Calu3 (cell line): ENCODE measurements at places on chromosomes 6 and 20. TPM values are rescaled to one million over a fixed set of nuclear protein-coding genes. Genes with fewer than 3 reads are reported as not detected.
A peak's percentile ranks its signal among the peaks of the same experiment; 100 is the strongest.

GRCh38 chr20:39960522-39961428 is 728.3 kb downstream of the MAFB start:
- no peak for DNase-seq

DNA sequence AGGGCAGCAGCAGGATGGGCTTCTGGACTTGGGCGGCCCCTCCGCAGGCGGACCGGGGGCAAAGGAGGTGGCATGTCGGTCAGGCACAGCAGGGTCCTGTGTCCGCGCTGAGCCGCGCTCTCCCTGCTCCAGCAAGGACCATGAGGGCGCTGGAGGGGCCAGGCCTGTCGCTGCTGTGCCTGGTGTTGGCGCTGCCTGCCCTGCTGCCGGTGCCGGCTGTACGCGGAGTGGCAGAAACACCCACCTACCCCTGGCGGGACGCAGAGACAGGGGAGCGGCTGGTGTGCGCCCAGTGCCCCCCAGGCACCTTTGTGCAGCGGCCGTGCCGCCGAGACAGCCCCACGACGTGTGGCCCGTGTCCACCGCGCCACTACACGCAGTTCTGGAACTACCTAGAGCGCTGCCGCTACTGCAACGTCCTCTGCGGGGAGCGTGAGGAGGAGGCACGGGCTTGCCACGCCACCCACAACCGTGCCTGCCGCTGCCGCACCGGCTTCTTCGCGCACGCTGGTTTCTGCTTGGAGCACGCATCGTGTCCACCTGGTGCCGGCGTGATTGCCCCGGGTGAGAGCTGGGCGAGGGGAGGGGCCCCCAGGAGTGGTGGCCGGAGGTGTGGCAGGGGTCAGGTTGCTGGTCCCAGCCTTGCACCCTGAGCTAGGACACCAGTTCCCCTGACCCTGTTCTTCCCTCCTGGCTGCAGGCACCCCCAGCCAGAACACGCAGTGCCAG is at the start of gene TNFRSF6B:
Gene TNFRSF6B (plus strand): TSS at position 25 of the 729 bp plus-strand sequence. CDS start 116 bp downstream, at position 141.
- DNase-seq = no peak

- DNase-seq = no peak
Measured at GRCh38 chr20:20084296-20084752, 32.0 kb downstream of the CFAP61 start.

Gene GMNN
- 183 and 200 TPM in 2 replicates for total RNA-seq

Gene HUS1B
- total RNA-seq = 0.61 and 0.71 TPM in 2 replicates

DNA sequence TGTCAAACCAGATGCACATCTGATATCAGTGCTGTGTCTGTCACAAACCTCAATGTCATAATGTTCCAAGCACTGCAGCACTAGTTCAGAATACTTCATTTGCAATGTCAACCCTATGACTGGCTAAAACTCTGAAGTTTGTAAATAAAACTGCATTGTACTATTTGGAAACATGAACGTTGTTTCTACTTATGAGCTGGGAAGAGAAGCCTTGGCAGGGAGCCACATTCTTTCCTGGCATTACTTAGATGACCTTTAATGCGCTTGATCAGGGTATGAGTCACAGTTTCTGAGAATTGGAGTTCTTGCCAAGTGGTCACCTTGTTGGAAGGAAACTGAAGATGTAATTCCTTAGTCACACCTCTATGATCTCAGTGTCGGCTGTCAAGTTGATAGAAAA is 664.8 kb upstream of the MMS22L start:
- DNase-seq = peak; percentile 81

- no peak for DNase-seq
Measured at GRCh38 chr6:68237205-68237604, 397.9 kb upstream of the ADGRB3 start.

DNA sequence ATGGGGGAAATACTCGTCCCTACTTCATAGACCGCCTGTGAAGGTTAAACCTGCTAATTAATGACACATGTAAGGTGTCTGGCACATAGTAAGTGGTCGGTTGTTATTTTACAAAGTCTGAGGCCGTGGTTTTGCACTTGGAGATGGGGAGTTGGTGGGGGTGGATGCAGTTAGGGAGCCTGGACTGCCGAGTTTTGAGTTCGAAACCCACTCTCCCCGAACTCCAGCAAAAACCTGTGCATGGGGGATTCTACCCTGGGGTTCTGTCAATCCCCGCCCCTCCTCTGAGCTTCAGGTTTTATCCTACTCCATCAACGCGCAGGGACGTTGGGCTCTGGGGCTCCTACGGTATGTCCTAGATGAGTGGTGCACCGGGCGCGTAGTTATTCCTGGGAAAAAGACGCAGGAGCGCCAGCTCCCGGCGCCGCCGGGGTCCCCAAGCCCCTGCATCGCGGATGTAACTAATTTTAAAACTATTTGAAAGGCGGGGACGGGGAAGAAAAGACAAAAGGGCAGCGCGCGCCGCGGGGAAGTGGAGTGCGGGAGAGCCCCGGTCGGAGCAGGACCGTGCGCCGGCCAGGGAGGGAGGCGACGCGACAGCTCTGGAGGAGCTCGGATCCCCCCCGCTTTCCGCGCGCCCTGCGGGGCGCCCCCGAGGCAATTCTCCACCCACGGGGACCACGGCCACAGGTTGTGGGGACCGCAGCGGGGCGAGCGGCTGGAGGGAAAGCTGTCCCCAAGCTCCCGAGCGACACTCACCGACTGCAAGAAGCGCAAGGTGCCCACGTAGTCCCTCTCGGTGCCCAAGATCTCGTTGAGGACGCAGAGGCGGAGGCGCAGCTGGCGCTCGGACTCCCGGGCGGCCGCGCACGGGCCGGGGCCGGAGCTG is 672 bp downstream of the PREX1 start:
- DNase-seq = no peak

DNA sequence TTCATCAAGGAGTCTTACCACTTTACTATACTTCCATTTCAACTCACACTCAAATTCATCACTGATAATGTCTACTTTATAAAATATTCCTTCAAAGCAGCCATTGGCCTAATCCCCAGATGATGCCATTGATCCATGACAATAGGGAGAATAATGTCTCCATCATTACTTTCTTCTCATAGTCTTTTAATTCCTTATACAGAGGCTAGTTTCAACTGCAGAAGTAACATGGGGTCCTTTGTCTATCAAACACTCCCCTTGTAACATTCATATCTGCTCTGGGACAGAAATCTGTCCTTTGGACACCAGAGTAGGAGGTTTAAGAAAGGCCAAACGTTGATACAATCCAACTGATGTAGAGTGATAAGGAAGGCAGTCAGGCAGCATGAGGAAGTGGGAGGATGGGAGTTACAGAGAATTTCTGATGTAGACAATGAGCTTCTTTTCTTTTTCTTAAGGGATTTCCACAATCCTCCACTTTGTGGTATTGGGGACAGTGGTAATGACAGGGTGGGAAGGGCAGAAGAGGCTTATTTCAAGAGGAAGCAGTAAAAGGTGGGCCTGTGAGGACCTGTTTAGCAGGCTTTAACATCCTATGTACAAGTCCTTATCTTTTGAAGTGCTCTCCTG is 18.9 kb upstream of the HLA-DOA start:
- DNase-seq = no peak

Gene SIRPD
- total RNA-seq = not detected in 2 replicates

Gene ZC2HC1B
- not detected in 2 replicates for total RNA-seq

Gene EFCAB8
- 1.1 and 2.5 TPM in 2 replicates for total RNA-seq

- DNase-seq = no peak
Measured at GRCh38 chr20:63560333-63560805, 6.4 kb downstream of the FNDC11 start.

Gene ATP6V1G2
- 1.0 and 1.5 TPM in 2 replicates for total RNA-seq

Gene BPI
- not detected in 2 replicates for total RNA-seq

Gene PSMB9
- 120 and 201 TPM in 2 replicates for total RNA-seq

- DNase-seq = no peak
Measured at GRCh38 chr20:1982686-1983085, 11.2 kb downstream of the PDYN start.

GRCh38 chr20:30985386-30985785 is 272.1 kb upstream of the DEFB115 start:
- DNase-seq = no peak

Gene CNKSR3
- 4.0 and 4.7 TPM in 2 replicates for total RNA-seq

- DNase-seq = peak; percentile 50
Measured at GRCh38 chr20:64058536-64058935, 4.5 kb upstream of the TCEA2 start.

GRCh38 chr20:48754292-48754691 is 73.5 kb downstream of the PREX1 start:
- DNase-seq = no peak

Gene KIF25
- total RNA-seq = not detected in 2 replicates

DNA sequence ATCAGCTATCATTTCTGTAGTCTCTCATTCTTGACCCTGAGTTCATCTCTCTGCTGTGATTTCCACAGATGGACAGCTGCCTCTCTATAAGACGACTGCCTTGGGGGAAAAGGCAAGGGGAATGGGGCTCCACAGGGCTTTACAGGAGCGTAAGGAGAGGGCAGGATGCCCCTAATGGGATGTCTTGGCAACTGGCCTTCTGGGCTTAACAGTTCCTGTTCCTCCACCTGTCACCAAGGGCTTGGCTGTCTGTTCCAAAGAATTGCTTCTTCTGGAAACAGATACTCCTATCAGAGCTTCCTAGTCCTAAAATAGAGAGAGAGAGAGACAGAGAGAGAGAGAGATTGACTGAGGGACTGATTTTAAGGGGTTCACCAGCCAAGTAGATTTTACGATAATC is 181.9 kb downstream of the TMEM200A start:
- no peak for DNase-seq

DNA sequence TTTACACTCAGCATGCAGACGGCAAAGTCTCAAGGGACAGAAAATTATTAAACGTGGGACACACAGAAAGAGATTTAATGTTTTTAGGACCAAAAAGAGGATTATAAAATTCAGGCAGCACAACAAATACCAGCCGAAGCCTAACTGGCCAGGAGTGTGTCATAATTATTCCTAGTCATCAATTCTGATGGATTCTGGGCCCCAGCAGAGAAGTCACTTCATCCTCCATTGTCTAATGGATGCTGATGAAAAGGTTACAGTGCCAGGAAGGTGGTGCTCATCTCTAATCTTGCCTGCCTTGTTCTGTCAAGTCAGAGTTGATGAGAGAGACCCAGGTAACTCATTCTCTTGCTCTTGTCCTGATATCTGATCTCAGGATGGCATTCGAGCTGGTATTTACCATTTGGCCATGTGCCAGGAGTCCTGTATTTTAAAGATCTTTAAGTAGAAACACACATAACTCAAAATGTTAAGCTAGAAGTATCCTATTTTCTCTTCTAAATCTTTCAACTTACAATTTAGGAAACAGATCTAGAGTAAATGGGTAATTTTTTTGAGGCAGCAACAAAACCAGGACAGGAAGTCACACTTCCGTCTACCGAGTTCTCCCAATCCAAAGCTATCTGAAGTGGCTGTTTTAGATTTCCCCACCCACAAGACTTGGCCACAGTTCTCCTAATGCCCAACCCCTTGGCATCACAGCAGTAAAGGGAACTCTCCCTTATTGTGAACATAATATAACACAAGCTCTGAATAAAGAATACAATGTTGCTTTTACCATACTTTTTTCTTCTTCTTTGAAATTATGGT is 50.0 kb downstream of the ADAT2 start:
- no peak for DNase-seq
